Thyroid gland (tissue), 4 donors: ENCODE measurements at places on chromosomes 6 and 20. TPM values are rescaled to one million over a fixed set of nuclear protein-coding genes. Genes with fewer than 3 reads are reported as not detected.

GRCh38 chr6:49713346-49713745 lies at the start of gene CRISP2:
TSS of gene CRISP2 (minus strand) at chr6:49713543. CDS start at chr6:49709196, 4,347 bp downstream.
- no peak for DNase-seq

DNA sequence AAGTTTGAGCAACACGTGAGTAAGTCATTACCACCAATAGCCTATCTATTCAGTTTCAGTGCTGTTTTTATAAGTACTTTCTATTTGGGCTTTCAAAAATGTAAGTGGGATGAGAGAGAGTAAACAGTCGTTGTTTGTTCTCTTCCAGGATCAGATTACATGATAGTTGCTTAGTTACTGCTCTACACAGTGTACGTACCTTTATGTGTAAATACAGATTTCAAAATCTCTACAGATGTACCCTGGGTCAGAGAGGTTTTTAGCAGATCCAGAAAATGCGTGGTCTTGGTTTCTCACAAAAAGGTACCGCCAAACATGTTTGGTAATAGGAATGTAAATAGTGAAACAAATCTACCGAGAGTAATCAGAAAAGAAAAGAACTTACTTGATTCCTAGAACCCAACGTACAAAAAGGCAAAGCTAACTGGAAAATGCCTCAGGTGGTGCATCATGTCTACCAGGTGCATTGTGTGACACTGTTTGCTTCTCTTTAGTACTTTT lies 421.1 kb downstream of the BCKDHB start:
- no peak for DNase-seq

DNA sequence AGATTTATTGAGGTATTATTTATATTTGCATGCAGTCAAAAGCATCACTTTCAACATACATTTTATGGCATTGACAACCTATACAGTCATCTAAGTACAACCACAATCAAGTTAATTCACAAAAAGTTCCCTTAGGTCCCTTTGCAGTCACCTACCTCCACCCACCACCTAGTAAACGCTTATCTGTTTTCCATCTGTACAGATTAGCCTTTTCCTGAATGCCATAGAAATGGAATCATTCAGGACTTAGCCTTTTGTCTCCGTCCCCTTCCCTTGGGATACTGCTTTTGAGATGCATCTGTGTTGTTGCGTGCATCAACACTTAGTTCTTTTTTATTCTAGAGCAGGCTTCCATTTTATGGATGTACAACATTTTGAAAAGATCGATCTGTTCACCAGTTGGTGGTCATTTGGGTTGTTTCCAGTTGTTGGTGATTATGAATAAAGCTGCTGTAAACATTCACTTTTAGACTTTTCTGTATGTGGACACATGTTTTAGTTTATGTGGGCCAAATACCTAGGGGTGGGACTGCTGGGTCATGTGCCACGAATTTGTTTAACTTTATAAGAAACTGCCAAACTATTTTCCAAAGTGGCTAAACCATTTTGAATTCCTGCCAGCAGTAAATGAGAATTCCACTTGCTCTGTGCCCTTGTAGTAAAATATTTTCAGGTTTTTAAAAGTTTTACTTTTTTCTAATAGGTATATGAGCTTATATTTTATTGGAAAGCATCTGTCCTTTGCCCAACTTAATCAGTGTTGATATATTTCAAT lies 17.6 kb upstream of the IFNGR1 start:
- no peak for DNase-seq

DNA sequence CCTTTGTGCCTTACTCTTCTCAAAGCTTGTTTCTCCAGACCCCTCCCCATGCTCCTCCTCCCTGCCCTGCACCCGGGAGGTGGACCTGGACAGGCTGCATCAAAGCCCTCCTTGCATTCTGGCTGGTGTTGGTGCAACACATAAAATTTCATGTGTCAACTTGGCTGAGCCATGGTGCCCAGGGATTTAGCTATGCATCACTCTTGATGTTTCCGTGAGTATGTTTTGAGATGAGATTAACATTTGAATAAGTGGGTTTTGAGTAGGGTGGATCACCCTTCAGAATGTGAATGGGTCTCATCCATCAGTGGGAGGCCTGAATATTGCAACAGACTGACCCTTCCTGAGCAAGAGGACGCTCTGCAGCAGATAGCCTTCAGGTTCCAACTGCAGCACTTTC lies 4.4 kb upstream of the OCSTAMP start:
- no peak for DNase-seq

GRCh38 chr20:43722153-43722505 lies 4.7 kb downstream of the GTSF1L start:
- no peak for DNase-seq

DNA sequence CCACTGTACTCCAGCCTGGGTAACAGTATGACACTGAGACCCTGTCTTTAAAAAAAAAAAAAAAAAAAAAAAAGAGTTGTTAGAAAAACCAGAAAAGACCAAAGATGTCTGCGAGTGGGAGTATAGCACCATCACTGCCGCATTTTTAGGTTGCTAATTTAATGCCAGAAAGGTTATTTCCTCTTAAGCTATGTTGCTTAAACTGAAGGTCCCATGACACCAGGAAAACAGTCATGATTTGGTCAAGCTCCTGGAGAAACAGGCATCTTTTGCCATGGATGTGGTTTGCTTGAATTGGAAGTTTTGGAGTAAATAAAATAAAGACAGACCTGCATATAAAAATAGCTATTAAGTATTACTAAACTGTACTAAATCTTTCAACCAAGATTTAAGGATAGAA lies 68.3 kb upstream of the TNFRSF21 start:
- no peak for DNase-seq

The CDH22 gene
- total RNA-seq = 3.0 TPM

DNA sequence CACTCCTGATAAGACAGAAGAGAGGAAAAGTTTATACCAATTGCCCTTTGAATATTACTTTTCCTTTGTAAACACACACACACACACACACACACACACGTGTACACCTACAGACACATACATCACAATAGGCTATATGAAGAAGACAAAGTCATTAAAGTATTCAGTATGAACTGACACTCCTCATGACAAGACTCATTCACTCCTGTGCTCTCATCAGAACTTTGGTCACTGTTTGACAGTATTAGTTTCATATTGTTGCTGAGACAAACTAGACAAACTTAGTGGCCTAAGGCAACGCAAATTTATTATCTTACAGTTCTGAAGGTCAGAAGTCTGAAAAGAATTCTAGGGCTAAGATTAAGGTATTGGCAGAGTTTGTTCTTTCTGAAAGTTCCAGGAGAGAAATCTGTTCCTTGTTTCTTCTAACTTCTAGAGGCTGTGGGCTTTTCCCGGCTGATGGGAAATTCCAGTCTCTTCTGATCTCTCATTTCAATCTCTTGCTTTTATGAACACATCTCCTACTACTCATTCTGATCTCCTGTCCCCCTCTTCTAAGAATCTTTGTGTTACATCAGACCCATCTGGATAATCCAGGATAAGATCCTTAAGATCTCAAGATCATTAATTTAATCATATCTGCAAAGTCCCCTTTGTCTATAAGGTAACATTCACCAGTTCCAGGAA lies 171.3 kb downstream of the HACE1 start:
- no peak for DNase-seq

GRCh38 chr6:138586638-138587037 lies 87.3 kb upstream of the NHSL1 start:
- no peak for DNase-seq

DNA sequence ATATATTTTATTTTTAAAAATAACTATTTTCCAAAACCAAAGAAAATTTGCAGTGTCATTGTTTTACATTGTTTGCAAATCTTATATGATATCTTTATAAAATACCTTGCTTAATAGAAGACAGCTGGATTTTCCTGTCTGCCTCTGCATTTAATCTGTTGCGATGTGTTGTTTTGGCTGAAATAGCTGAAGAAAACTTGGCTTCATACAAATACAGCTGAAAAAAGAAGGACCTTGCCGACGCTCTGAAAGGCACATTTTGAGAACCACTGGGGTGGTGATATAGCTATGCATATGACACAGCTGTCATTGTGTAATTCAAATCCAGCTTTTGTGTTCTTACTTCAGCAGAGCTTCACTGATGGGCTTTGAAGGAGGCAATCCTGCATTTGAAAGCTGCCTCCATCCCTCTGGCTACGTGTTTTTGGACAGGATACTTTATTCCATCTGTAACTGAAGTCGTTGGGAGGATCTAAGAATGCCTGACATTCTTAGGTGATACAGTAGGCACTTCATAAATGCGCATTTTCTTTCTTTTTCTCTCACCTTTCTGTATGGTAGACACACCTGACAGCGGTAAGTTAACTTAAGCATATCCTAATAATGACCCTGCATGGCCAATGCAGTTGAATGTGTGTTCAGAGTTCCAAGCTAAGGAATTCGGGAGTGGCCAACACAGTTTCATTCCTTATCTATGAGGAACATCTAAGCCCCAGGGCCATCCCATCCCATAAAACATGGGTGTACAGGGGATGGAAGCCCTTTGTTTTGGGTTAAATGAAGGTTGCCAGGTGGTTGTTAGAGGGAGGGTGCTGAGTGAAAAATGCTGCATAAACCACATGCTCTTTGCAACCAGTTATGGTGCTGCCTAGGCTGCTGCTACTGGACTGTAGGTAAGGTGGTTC lies 213.0 kb downstream of the TFAP2A start:
- no peak for DNase-seq

DNA sequence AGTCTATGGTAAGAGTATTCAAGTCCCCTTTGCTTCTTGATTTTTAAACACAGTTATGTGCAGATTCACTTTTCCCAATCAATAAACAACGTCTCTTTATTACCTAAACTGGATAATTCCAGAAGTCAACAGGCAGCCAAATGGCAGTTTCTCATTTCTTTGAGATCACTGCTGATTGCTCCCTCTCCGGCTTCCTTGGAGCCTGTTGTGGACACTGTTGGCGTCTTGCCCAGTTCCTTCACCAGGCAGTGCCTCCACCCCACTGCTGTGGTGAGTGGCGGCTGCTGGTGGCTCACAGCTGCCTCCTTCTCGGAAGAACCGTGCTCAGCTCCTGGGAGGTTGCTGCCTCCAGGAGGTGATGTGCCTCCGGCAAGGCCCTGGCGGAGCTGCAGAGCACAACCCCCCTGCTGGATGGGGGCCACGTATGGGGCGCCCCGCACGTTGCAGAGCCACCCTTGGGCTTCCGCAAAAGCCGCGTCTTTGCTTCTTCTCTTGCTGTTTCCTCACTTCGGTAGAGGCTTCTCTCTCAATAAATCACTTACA lies 105.1 kb upstream of the CNKSR3 start:
- peak; percentile 85 for DNase-seq

The CLPSL2 gene
- not detected for total RNA-seq

The RNF39 gene
- not detected for total RNA-seq
